ENCODE measurements at places on chromosomes 16 and 17.

- no peak for DNase-seq
These were observed 600.9 kb downstream of the CDH8 start for GRCh38 chr16:61435346-61435745.

DNA sequence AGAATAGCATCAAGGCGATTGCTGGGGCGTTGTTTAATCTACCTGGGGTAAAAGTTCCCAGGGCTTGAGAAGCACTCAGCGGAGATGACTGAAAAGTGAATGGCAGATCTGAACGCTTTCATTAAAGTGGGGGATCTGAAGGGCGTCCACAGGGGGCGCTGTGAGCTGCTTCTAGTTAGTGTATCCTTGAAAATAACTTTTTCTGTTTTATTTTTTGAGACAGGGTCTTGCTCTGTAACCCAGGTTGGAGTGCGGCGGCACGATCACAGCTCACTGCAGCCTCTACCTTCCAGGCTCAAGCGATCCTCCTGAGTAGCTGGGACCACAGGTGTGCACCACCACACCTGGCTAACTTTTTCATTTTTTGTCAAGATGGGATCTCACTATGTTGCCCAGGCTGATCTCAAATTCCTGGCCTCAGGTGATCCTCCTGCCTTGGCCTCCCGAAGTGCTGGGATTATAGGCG lies 360.4 kb downstream of the SEC14L1 start:
- DNase-seq: no peak

- DNase-seq: no peak
These were observed 22.1 kb upstream of the PHF12 start for GRCh38 chr17:28973425-28973824.

DNA sequence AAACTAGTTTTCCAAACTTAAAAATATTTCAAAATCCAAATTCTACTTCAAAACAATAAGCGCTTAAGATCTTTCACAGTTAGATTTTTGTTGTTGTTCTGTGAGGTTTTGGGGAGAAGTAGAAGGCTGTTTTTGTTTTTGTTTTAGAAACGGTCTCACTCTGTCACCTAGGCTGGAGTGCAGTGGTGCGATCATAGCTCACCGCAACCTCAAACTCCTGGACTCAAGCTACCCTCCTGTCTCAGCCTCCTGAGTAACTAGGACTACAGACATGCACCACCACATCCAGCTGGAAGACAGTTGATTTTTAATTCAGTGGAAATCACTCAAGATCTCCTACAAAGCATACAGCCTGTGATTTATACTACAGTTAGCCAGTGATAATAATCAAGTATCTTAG lies 2.7 kb downstream of the SHCBP1 start:
- DNase-seq: no peak

- no peak for DNase-seq
These were observed 8.4 kb upstream of the TIMM22 start for GRCh38 chr17:988561-988960.

DNA sequence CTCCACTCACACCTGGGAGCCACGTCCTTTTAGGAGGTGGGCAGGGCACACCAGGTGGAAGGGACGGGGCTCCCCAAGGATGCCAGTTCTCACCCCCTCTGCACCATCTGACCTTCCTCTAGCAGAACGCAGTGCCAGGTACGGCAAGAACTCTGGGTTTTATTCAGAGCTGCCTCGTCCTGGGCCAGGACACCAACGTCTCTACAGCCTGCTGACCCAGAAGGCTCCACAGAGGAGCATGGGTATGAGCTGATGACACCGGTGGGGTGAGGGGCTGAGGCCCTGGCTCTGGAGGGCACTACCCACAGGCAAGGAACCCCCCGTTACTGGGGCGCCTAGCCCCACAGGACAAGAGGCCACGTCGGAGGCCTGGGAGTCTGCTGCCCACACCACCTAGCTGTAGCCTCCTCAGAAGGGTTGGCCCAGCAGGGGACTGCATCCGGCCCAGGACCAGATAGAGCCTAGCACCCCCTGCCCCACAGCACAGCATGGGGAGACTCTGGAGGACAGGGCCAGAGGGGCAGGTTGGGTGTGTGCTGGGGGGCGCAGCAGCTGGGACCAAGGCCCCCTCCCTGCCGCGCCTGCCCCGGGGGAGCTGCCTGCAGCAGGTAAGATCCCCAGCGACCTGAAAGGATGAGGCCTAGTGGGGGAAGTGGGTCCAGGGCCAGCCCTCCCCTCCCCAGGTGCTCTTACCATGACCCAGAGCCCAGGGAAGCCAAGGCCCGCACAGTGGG lies 13.9 kb downstream of the BCAR1 start:
- no peak for DNase-seq

- DNase-seq: no peak
These were observed 12.7 kb downstream of the COX4I1 start for GRCh38 chr16:85812031-85812807.

GRCh38 chr17:17344507-17345293 lies 41.5 kb downstream of the NT5M start:
- no peak for DNase-seq

GRCh38 chr17:4658478-4659305 lies 17.2 kb upstream of the ALOX15 start:
- DNase-seq: no peak

- no peak for DNase-seq
These were observed at the start of the genes ABI3 and GNGT2 for GRCh38 chr17:49210158-49211029. TSS of gene ABI3 (plus strand) at chr17:49210707. CDS start at chr17:49210725, 18 bp downstream. TSS of gene GNGT2 (minus strand) at chr17:49210574. CDS start at chr17:49207422, 3,152 bp downstream.

- DNase-seq: no peak
These were observed 9.9 kb upstream of the EDC4 start for GRCh38 chr16:67862623-67863583.

DNA sequence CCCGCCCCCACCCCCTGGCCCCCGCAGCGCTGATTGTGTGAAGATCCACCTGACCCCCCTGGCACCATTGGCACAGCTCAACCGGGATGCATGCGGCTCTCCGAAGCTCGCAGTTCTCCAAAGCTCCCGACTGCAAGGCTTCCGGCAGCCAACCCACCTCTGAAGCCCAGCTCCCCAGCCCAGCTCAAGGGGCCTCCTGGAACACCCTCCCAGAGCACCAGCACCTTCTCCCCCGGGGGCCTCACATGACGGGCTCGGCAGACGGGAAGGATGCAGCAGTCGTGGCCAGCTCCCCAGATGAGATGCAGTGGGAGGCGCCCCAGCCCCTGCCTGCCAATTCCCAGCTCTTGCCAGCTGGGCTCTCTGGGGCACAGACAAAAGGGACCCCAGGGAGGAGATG lies 215.3 kb downstream of the ZNF423 start:
- no peak for DNase-seq

- DNase-seq: no peak
These were observed 17.5 kb upstream of the RPTOR start for GRCh38 chr17:80527016-80527645.

- no peak for DNase-seq
These were observed 135.4 kb downstream of the CLEC16A start for GRCh38 chr16:11079652-11080187.

DNA sequence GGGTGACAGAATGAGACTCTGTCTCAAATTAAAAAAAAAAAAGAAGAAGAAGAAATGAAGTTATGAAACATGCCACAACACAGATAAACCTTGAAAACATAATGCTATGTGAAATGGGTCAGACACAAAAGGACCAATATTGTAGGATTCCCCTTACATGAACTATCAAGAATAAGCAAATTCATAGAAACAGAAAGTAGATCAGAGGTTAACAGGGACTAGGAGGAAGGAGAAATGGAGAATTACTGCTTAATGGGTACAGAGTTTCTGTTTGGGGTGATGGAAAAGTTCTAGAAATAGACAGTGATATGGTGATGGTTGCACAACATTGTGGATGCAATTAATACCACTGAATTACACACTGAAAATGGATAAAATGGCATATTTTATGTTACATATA lies 16.3 kb downstream of the RANBP10 start:
- DNase-seq: no peak

DNA sequence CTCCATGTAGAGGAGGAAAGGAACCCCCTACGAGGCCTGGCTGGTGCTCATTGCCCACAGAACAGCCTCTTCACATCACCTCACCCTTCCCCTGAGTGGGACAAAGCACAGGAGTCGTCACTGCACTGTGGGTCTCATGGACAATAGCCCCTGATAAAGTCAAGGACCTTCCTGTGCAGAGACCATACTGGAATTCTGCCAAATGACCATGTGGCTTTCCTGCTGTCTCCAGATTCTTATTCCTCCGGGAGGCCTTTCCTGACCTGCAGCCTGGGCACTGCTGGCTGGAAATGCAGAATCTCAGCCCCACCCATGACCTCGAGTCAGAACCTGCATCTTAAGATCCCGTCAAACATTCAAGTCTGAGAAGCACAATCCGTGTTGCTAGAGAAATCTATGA lies 60.5 kb upstream of the ERN1 start:
- no peak for DNase-seq

DNA sequence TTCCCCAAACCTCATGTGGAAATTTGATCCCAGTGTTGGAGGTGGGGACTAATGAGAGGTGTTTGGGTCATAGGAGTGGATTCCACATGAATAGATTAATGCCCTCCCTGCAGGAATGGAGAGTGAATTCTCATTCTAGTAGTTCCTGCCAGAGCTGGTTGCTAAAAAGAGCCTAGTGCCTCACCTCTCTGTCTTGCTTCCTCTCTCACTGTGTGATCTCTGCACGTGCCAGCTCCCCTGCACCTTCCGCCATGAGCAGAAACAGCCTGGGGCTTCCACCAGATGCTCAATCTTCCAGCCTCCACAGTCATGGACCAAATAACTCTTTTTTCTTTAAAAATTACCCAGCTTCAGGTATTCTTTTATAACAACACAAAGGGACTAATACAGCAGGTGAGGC lies 72.9 kb upstream of the CLEC3A start:
- no peak for DNase-seq

GRCh38 chr17:67044016-67044772 lies at the start of gene CACNG1:
TSS of gene CACNG1 (plus strand) at chr17:67044554. CDS start at chr17:67044661, 107 bp downstream.
- DNase-seq: no peak

DNA sequence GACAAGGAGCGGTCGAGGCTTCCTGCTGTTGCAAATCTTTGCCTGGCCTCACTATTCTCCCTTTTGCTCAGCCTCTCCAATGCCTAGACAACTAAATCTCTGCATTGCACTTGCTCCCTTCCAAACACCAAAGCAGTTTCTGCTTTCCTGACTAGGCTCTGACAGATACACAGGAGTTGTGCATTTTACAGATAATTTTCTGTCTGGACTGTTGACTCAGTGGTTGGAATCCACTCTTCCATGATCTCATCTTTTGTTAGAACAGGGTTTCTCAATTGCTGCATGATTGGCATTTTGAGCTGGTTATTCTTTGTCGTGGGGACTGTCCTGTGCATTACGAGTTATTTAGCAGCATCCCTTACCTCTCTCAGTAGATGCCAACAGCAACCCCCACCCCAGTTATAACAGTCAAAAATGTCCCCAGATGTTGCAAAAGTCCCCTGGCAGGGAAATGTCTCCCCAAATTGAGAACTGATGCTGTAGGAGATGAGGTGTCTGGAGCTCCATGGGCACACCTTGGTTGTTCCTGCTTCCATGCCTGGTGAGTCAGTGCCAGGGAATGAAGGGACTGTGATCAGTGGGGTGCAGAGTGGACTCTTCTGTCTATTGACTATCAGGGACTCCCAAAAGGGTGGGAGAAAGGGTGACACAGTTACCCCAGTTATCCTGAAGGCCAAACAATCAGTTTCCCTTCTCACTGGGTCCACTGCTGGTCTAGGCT lies 557.4 kb upstream of the PSMD7 start:
- DNase-seq: no peak

DNA sequence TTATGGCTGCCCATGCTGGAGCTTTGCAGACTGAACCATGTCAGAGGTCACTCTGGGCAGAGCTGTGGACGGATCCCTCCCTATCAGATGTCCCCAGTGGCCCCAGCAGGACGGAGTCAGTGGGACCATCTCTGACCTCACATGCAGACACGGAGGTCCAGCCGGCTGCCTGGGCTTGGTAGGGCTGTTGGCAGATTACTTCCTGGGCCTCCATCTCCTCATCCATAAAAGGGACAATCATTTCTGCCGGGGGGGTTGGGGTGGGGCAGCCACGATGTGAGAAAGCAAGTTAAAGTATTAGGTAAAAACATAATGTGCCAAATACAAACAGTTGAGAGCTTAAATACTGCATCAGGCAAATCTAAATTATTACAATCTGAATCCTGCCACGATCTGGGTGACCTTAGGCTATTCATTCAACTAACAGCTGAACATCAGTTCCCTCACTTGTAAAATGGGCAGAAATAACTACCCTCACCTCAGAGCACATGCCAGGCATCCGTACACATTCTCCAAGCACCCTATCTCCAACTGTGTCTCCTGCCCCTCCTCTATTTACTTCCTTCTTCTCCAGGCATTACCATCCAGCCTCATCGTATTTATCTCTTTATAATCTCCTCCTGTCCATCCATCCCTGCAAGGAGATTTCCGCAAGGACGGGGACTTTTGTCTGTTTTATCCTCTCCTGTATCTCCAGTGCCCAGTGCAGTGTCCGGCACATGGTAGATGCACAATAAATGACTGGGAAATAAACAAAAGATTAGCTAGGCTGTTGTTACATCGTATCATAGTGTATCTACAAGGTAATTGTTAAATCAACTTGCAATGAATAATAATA lies 192.3 kb upstream of the FOXF1 start:
- no peak for DNase-seq

GRCh38 chr16:78399384-78399783 lies 299.9 kb downstream of the WWOX start:
- DNase-seq: no peak

DNA sequence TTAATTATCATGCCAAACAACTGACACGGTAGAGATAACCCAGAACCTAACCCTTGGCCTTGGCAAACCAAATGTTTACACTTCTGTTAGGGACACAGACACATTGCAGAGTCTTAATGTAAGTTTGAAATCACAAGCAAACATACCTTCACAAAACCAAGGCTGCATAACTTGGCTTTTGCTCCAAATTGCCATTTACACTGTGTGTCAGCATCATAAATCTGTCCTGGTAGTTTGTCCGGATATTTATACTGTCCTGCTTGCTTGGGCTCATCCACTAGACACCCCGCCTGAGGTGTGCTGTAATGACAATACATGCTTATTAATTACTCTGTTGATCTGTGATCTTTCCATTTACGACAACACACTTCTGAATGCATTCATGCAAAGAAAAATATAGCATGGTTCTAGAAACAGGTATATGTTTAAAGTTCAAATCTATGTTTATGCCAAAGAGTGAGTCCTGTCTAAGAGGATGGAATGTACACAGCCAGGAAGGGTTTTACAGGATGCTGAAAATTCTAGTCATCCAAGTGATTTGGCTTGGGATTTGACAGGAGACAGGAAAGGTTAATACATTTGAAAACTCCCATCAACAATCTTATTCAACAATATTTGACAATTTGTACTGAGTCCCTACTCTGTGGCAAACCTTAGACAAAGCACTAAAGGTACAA lies 81.1 kb downstream of the ADAMTS18 start:
- DNase-seq: no peak

Measured in stimulated activated CD8-positive, alpha-beta memory T cell treated with anti-CD3 and anti-CD28 coated beads, Interleukin-7, amount 100 ng/mL, for 1 hour (primary cell).